Stimulated activated naive CD8-positive, alpha-beta T cell treated with anti-CD3 and anti-CD28 coated beads, Interleukin-15, amount 100 ng/mL, for 72 hours (primary cell): ENCODE measurements at places on chromosomes 3 and 15.
A peak's percentile ranks its signal among the peaks of the same experiment; 100 is the strongest.

DNA sequence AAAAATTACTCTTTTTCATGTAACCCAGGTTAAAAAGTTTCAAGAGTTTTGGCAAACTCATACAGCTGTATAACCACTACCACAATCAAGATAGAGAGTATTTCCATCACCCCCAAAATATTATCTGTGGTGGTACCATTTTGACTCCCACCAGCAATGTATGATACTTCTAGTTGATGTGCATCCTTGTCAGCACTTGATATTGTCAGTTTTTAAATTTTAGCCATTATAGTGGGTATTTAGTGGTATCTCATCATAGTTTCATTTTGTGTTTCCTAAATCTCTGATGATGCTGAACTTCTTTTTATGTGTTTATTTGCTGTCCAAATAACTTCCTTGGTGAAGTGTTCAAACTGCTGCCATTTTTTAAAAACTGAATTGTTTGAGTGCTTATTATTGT is 14.6 kb downstream of the CTDSPL start:
- DNase-seq = no peak

GRCh38 chr3:40584625-40585189 is 59.9 kb downstream of the ZNF621 start:
- DNase-seq = peak; percentile 70

DNA sequence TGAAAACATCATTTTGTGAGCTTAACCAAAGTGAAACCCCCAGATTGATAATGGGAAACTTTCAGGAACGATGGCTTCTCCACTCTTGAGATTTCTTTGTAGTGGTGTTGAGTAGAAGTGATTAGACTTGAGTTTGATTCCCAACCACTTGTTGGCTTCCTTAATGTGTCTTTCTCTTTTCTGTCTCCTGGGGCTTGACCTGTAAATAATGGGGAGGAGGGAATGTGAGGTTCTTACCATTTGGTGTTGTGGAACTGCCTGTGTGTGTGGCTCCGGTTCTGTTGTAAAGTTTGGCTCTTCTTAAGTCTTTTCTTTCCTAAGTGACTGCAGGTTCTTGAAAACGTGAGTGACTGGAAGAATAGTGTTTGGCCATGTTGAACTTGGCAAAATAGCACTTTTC is 2.7 kb downstream of the CDV3 start:
- no peak for DNase-seq

DNA sequence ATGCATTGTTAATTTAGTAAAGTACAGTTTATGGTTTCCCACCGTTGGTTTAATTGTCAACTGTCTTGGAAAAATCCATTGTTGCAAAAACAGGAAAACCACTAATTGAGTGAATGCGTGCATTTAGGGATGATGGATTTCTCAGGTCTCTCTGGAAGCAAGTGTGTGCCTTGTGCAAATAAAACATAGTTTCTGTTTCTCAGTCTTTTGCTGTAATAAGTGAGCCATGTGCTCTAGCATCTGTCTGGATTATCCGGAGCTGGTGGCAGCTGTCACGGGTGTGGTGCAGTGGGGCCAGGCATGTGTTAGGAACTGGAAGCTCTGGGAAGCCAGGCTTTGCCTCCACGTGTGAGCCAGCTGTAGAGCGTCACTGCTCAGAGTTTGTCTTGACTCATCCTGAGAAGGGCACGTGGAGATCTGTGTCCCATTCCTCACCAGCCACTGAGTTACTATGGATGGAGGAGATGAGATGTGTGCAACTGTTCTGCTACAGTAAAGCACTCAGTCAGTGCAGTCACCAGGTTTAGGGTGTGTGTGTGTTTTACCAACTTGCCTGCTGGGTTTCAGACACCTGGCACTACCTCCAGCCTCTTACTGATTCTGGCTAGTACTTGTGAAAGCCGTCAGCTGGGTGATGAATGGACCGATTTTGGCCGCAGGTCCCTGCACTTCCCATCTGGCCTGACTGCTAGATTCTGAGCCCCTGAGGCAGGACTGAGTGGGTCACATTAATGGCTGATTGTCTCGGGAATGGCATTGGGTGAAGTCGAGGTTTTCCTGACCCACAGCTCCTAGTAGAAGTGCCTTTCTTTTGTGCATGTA is 7.2 kb downstream of the APBA2 start:
- no peak for DNase-seq

- DNase-seq = no peak
Measured at GRCh38 chr3:117537949-117538348, 828.4 kb downstream of the TUSC7 start.
